ENCODE measurements at places on chromosomes 3 and 15. TPM values are rescaled to one million over a fixed set of nuclear protein-coding genes. Genes with fewer than 3 reads are reported as not detected.

DNA sequence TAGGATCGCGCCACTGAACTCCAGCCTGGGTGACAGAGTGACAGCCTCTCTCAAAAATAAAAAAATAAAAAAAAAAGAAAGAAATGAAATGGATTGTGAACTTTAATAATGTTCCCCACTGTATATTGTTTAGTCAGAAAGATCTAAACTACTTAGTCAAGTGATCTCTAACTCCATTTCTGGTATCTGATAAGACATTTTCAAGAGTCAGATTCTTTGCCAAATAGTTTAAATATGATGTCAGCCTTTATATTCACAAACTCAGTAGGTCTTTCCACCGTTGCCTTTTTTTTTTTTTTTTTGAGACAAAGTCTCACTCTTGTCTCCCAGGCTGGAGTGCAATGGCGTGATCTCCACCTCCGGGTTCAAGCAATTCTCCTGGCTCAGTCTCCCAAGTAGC is 29.0 kb upstream of the OSBPL11 start:
- DNase-seq: no peak

PPP1R14D gene
- not detected for total RNA-seq

GRCh38 chr3:134355416-134355815 is 18.8 kb downstream of the AMOTL2 start:
- DNase-seq: no peak

- no peak for DNase-seq
Measured at GRCh38 chr3:4552811-4553210, 59.7 kb downstream of the ITPR1 start.

ZIC1 gene
- total RNA-seq: not detected

DNA sequence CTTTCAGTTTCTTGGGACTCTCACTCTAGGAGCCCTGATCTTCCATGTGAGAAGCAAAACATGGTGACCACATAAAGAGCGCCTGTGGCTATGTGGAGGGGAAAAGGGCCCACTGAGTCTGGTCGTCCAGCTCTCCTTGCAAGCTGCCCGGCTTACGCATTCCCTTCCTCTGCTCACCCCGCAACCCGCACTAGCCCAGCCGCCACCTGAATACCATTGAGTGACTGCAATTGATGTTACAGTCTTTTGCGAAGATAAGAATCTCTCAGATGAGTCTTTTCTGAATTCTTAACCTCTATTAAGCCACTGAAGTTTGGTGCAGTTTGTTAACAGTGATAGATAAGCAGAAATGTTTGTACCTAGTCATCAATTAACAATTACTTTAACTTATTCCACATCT is 589.0 kb upstream of the DPPA4 start:
- no peak for DNase-seq
